Stimulated activated CD8-positive, alpha-beta memory T cell treated with anti-CD3 and anti-CD28 coated beads, Interleukin-15, amount 100 ng/mL, for 24 hours (primary cell): ENCODE measurements at places on chromosomes 5 and 9.

DNA sequence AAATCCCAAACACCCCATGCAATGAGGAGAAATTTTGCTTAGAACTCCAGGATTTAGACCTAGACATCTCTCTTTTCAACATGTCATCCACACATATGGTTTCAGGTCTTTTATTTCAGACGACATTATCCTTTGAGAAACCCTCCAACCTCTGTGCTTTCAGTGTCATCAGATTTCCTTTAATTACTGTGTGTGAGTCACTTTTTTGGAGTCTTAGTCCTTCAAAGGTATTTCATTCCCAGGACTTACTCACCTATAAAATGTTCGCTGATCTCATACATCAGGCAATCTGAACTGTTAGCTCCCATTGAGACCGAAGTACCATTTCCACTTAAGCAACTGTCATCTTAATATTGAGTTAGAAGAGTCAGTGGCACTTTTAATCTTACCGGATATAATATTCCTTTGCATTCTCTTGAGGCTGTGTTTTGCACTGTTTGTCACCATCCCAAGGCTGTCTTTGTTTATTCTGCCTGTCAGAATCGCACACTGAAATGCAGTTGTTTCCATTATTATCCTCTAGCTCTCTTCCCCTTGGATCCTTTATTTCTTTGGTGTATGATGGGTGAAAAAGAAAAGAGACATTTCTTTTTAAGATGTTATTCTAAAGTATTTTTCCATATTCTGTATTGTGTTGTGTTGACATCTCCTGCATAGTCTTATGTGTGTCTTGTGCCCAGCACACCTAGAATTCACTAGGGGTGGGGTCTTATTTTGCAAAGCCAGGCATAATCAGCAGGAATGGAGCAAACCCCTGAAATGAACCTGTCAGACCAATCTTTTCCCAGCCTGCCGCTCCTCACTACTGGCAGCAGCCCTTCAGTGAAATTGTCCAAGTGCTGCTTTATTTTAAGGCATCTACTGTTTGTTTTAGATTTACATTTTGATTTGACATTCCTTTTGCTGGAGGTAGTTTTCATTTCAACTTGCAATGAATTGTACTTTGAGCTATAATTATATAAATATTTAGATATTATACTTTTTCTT, 155.4 kb downstream of the PAM start:
- no peak for DNase-seq

- DNase-seq, result no peak
These were observed 420.1 kb upstream of the MEF2C start for GRCh38 chr5:89303033-89303480.

DNA sequence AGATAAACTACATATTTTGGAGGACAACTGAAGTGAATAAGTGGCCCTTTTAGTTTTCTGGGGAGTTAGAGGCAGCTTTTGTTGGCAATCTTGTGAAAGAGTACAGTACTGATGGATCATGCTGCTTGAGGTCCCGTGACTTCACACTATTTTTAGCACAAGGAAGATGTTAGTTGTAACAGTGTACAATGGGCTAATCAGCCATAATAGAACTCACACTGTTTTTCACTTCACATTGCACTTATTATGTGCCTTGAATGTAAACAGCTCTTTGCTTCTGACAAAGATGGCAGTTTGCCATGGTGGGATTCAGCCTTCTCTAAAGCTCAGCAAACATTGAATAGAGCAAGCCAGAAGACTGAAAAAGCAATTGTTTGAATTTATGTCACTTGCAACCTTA, 176.7 kb upstream of the ZNF608 start:
- DNase-seq, result no peak

DNA sequence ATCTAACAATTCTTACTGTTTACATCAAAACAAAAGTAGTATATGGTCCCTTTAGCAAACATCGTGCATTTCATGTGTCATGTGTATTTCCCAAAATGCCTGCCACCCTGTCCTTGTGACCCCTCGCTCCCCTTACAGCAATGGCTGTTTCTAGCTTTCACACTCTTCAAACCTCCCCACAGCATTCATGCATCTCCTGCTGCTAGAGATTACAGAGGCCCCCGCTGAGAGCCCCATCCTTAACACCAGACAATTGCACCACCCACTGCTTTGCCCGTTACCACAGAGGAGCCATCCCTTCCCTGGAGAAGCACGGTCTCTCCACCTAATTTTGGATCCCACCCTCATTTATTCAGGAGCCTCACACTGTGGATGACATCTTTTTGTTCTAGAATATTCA, 149.7 kb upstream of the IRX4 start:
- DNase-seq, result no peak

- DNase-seq, result no peak
These were observed 8.1 kb upstream of the RAD23B start for GRCh38 chr9:107274953-107275422.

- DNase-seq, result no peak
These were observed 49.6 kb upstream of the RXRA start for GRCh38 chr9:134276453-134277245.

DNA sequence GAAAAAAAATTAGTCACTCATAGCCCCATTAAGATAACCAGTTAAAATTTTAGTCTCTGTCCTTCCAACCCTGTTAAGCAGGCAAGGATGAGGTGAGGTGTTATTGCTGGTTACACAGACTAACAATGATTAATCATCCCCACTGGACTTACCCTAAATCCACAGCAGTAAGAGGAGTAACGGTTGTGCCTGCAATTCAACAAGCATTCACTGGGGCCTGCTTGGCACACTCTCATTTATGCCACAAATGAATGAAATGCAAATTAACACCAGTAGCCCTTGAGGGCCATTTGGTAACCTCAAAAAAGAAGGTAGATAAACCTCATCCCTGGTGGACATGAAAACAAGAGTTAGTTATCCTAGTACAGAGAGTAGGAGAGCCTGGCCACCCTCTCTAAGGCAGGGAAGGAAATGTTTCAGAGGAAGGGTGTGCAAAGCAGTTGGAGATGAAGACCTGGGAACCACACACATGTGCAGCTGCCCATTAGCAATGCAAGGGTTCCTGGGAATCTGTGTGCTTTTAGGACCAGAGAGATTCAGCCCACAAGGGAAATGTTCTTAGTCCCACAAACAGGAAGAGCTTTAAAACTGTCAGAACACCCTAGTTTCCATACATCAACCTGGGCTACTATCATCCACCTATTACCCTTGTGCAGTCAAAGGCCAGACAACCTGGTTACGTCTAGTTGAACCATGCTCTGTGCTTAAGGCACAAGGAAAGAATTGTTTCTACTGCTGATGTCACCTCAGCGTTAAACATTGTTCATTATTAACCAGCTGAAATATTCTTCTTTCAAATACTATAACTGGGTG, 7.7 kb downstream of the LHFPL2 start:
- DNase-seq, result no peak
